Pericardium fibroblast (primary cell): ENCODE measurements at places on chromosomes 2 and 18. TPM values are rescaled to one million over a fixed set of nuclear protein-coding genes. Genes with fewer than 3 reads are reported as not detected.

MTIF2 gene
- 19.7 and 25.2 TPM in 2 replicates for total RNA-seq

TMEM200C gene
- 1.2 TPM in 1 of 2 replicates, not detected in the other for total RNA-seq

EFHD1 gene
- total RNA-seq = 0.26 and 1.1 TPM in 2 replicates

TUBB8B gene
- not detected in 2 replicates for total RNA-seq

VIT gene
- 1.2 and 3.4 TPM in 2 replicates for total RNA-seq

WDSUB1 gene
- 4.7 and 5.7 TPM in 2 replicates for total RNA-seq

KHK gene
- 0.12 TPM in 1 of 2 replicates, not detected in the other for total RNA-seq

ALPG gene
- total RNA-seq = not detected in 2 replicates

FLACC1 gene
- total RNA-seq = not detected in 2 replicates

VWA3B gene
- not detected in 2 replicates for total RNA-seq

CFC1 gene
- not detected in 2 replicates for total RNA-seq

EVA1A gene
- total RNA-seq = 7.3 and 26.1 TPM in 2 replicates

MSH2 gene
- 6.2 and 7.2 TPM in 2 replicates for total RNA-seq

LRP2 gene
- total RNA-seq = under 0.01 TPM in 1 of 2 replicates, not detected in the other

PPP1CB gene
- total RNA-seq = 96.2 and 138 TPM in 2 replicates

POTEF gene
- total RNA-seq = not detected in 2 replicates

INO80C gene
- 0.23 and 1.6 TPM in 2 replicates for total RNA-seq

HES6 gene
- 1.6 and 3.6 TPM in 2 replicates for total RNA-seq

TEKT4 gene
- not detected in 2 replicates for total RNA-seq

IL36RN gene
- not detected in 2 replicates for total RNA-seq

NRP2 gene
- 20.7 and 26.1 TPM in 2 replicates for total RNA-seq

TMEM163 gene
- total RNA-seq = under 0.01 TPM in 1 of 2 replicates, not detected in the other

PCGF1 gene
- 11.0 and 18.5 TPM in 2 replicates for total RNA-seq

CPO gene
- not detected in 2 replicates for total RNA-seq

EGR4 gene
- not detected in 2 replicates for total RNA-seq

TMEM247 gene
- total RNA-seq = not detected in 2 replicates

ATF2 gene
- 19.6 and 26.0 TPM in 2 replicates for total RNA-seq

REG1B gene
- total RNA-seq = not detected in 2 replicates

UGT1A5 gene
- total RNA-seq = not detected in 2 replicates

ALKAL2 gene
- 0.09 and 1.3 TPM in 2 replicates for total RNA-seq

PPP1R1C gene
- total RNA-seq = 1.6 TPM in 1 of 2 replicates, not detected in the other

ITGB6 gene
- 0.09 TPM in 1 of 2 replicates, not detected in the other for total RNA-seq

RGPD4 gene
- total RNA-seq = not detected in 2 replicates

SLC16A14 gene
- total RNA-seq = under 0.01 and 0.23 TPM in 2 replicates

GAL3ST2 gene
- not detected in 2 replicates for total RNA-seq

CAD gene
- total RNA-seq = 31.2 and 41.0 TPM in 2 replicates

ALPI gene
- not detected in 2 replicates for total RNA-seq

KATNAL2 gene
- total RNA-seq = 2.2 and 10.8 TPM in 2 replicates

HJURP gene
- 1.8 and 4.9 TPM in 2 replicates for total RNA-seq

PLB1 gene
- total RNA-seq = 0.23 and 0.34 TPM in 2 replicates

APLF gene
- total RNA-seq = 3.0 and 4.3 TPM in 2 replicates

SCYGR6 gene
- total RNA-seq = not detected in 2 replicates

ZNF521 gene
- total RNA-seq = 13.5 and 20.2 TPM in 2 replicates

C2orf78 gene
- total RNA-seq = not detected in 2 replicates

AMER3 gene
- not detected in 2 replicates for total RNA-seq

ACVR1 gene
- 23.2 and 29.6 TPM in 2 replicates for total RNA-seq

ALPP gene
- not detected in 2 replicates for total RNA-seq

GPAT2 gene
- total RNA-seq = 1.3 and 3.7 TPM in 2 replicates

COL5A2 gene
- total RNA-seq = 906 and 968 TPM in 2 replicates

CD8A gene
- total RNA-seq = not detected in 2 replicates

RAD51AP2 gene
- not detected in 2 replicates for total RNA-seq

GRB14 gene
- 1.4 and 2.3 TPM in 2 replicates for total RNA-seq

PPM1G gene
- total RNA-seq = 49.5 and 66.2 TPM in 2 replicates

CRYGC gene
- total RNA-seq = not detected in 2 replicates

STAT4 gene
- total RNA-seq = 0.47 and 4.0 TPM in 2 replicates

PIEZO2 gene
- 2.6 and 7.0 TPM in 2 replicates for total RNA-seq

LINC00305 gene
- not detected in 2 replicates for total RNA-seq

CRYGD gene
- not detected in 2 replicates for total RNA-seq
